ENCODE measurements at places on chromosomes 6 and 20.

GRCh38 chr20:57708694-57709673, 831 bp downstream of the PMEPA1 start:
- DNase-seq = no peak

GRCh38 chr6:15384901-15385300, 139.0 kb downstream of the JARID2 start:
- no peak for DNase-seq

DNA sequence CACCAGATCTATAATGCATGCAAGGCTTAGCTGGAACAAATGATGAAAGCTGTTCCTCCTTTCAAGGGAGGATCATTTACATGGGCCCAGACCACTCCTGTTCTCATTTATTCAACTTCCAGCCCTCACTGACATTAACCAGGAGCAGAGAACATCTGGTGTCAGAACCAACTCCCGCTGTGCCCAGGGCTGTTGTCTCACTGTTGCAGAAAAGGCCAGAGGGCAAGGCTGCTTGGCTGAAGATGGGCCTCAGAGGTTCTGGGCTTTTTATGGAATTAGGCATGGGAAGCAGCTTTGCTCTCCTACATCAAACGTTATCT, 164.2 kb downstream of the GMPR start:
- no peak for DNase-seq

- no peak for DNase-seq
Measured at GRCh38 chr6:54011277-54011648, 100.0 kb upstream of the MLIP start.

- no peak for DNase-seq
Measured at GRCh38 chr6:137136065-137136464, 37.4 kb downstream of the IL22RA2 start.

DNA sequence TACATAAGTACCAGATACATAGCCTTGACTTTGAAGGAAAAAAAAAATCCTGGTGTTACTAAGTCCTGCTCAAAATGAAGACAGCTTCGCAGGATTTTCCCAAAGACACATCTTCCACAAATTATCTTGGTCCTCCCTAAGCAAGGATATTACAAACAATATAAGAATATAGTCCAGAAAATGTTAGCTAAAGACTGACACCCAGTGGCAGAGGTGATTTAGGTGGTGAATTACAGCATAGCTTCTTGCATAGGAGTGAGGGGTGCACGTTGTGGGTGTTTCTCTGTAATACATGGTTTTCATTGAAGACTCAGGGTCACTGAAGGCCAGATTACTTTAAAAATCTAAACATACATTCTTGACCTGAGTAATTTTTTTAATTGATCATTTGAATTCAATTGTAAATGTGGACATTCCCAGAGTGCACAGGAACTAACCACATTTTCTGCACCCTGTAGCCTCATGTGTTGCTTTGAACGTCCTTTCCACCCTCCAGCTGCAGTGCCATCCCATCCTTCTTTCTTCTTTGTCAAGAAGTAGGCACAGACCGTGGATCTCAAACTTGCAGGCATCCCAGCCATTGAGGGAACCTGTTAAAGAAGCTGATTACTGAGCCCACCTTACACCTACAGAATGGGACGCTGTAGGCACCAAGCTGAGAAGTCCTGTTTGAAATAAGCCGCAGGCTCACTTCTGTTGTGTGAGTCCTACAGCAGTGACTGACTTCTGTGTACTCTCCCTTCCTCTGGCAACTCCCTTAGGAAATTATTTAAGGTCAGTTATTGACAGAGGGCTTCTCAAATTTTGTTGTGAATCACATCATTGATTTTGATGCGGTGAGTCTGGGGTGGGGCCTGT, 102.6 kb downstream of the PERP start:
- DNase-seq = no peak

GRCh38 chr6:122660296-122660695, 50.1 kb downstream of the PKIB start:
- no peak for DNase-seq

- DNase-seq = no peak
Measured at GRCh38 chr6:56821005-56821432, 133.9 kb upstream of the BEND6 start.

- no peak for DNase-seq
Measured at GRCh38 chr6:20265842-20266241, 53.6 kb upstream of the MBOAT1 start.

GRCh38 chr6:129607581-129608186, 102.3 kb downstream of the ARHGAP18 start:
- DNase-seq = no peak

DNA sequence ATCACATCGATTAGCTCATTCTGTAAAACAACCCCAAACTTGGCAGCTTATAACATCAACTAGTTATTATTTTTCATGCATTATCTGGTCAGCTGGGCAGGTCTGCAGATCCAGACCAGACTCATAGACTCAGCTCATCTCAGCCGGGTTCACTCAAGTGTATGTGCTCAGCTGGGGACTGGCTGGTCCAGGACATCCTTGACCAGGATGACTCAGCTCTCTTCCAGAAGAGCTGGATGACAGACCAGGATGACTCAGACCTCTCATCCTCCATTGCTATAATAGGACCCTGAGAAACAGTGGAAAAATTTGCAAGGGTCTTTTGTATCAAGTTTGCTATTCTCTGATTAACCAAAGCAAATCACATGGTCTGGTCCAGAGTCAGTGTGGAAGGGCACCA, 312.5 kb upstream of the PLCB4 start:
- DNase-seq = no peak

DNA sequence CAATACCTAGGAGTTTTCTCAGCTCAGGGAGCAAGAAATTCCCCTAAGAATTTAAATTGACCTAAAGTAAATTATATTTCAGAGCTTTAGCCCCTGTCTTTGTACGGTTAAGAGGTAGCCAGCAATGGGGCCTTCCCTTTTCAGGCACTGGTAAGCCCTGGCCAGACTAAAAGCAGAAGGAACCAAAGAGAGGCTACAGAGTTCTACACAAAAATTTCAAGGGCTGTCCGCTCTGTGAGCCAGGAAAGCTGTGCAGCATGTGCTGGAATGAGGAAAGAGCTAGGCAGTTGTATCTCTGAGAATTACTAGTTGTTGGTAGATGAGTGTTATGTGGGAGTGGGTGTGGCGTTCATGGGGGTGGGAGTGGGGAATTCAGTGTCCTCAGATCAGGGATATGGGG, 96.3 kb upstream of the MAFB start:
- no peak for DNase-seq

DNA sequence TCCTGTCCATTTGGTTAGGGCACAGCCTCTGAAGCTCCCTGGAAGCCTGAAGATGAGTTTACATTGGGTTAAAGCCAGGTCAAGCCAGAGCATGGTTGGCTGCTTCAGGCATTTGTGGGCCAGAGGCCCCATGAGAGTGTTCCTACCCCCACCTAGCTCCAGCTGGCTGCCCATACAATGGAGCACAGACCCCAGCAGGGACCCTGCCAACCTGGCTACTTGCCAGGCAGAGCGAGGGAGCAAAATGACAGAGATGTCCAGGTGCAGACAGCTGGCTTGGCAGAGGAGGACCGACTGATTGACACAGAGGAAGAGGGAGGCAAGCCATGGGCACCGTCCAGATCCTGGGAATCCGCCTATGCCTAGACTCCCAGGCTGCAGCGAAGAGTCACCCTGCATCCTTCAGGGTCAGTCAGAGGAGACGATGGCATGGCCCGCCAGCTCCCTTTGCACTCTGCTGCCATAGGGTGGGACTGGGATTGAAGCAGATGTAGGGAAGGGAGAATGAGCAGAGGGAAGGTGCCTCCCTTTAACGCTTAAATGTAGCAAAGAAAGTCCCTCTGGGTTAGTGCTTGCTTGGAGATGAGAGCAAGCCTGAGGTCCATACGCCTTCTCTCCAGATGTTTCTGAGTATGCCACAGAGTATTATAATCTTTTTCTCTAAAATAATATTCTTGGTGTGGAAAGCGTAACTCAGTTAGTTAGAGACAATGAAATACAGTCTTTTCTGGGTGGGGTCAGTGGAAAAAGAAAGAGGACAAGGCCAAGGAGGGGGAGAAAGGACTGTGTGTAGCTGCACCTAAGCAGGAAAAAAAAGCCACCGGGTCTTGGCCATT, 77.6 kb upstream of the FYN start:
- DNase-seq = no peak

GRCh38 chr6:39614393-39614950, 110.7 kb downstream of the KIF6 start:
- DNase-seq = no peak

DNA sequence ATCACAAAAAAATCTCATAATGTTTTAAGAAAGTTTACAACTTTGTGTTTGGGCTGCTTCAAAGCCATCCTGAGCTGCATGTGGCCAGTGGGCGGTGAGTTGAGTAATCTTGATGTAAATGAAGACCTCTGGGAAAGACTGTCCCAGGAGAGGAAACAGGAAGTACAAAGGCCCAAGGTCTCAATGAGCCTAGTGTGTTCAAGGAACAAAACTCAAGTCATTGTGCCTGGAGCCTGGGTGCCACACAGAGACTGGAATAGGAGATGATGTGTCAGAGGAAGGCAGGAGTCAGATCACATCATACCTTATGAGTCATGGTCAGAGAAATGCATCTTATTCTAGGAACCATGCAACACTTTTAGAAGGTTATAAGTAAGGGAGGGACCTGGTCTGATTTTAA, 51.5 kb downstream of the COL19A1 start:
- DNase-seq = no peak

DNA sequence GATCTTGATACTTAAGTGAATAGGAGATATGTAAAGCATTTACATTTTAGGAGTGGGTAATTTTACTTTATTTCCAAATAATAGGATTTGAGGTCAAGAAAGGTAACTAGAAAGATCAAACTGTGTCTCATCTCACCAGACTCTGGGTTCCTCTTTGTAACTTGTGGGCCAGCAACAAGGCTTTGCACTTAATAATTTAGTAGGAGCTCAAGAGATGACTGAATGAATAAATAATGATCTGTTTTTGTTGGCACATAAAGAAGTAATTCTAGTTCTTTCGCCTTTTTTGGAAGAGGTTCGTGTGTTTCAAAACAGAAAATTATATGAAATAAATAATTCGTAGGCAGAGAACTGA, 67.4 kb upstream of the FABP7 start:
- DNase-seq = no peak

DNA sequence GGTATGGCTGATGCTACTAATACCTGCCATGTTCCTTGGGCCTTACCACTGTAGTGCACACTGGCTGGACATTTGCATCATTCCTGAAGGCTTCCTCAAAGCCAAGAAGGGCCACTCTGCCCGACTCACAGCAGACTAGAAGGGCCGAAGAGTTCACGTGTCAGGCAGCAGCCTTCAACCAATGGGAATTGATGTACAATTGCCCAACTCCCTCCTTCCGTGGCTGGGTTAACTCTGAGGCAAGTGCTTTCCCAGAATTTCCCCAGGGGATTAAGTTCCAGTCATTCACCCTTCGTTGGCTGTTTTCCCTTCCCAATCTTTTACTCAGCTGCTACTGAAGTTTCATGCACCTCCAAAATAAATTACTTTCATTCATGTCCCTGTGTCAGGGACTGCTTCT, 29.8 kb downstream of the PSMB9 start:
- DNase-seq = no peak

DNA sequence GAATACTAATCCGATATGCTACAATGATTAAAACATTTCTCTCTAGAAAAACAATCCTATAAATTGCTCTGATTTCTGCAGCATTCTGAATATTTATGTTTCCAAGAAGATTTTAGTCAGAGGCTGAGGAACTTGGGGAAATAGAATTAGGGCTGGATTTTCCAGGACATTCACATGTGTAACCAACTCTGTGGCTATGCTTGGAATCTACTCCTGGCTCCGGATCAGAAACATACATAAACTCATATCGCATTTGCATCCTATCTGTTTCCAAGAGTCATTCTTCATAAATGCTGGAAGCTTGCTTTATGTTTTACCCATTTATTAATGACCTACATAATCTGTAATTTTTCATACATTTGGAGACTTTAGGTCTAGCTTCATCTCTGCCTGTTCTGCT, 459.9 kb upstream of the MARCKS start:
- DNase-seq = no peak

DNA sequence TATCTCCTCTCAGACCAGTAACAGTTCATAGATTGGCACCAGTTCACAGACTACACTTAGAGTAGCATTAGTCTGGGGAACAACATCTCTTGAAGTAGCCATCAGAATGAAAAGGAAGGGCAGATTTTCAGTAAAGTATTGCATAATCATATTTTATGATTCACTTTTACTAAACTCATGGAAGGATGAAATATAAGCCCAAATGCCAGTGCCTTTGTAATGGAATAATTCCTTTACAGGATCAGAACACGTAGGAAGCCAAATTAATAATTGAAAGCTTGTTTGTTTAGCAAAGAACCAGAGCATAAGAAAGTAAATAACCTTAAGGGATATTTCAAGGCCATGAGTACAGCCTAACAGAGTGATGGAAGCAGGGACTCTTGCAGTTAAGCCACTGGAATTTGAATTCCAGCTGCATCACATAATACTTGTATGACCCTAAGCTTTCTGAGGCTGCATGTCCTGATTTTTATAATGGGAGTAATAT, 11.4 kb upstream of the LOC128125822 start:
- DNase-seq = no peak

DNA sequence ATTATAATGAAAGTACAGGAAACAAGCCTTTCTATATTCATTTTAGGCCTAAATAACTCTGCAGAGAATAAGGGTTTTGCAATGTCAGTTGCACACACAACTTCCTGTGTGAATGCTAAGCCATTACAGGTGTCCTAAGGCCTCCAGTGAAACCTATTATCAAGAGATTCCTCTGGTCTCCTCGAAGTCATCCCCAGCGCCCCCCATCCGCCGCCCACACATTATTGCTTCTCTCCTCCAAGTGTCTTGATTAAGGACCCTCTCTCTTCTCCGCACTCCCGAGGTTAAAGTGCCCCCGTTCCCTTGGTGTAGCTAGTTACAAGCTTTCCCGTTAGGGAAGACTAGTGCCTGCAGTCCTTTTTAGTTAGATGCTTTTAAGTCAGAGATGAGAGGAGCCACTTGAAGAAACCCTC, 1.3 kb downstream of the HIVEP2 start:
- DNase-seq = peak; percentile 27

GRCh38 chr6:36375644-36376155, 11.8 kb downstream of the ETV7 start:
- DNase-seq = no peak

- no peak for DNase-seq
Measured at GRCh38 chr6:106977246-106977645, 2.7 kb upstream of the CD24 start.

- DNase-seq = no peak
Measured at GRCh38 chr20:31559704-31560093, 45.4 kb upstream of the ID1 start.

DNA sequence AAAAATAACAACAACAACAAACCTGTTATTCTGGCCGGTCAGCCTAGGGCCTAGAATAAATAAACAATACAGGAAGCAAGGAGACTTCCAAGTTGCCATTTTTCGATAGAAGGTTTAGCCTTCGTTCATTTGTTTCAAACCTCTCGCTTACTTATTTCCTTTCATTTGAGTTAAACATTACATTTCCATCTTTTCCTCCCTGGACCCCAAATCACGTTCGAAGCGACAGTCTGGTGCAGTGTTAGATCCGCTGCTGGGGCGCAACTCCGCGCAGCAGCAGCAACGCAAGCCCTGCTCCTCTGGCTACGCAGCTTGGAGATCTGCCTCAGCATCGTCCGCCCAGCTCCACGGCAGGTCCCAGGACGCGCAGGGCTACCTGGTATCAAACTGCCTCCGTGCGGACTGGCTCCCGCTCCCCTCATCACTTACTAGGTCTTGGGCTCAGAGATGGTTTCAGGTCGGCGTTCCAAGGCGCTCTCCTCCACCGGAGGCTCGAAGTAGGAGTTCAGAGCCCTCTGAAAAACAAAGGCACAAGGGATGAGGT, 530 bp downstream of the TDP2 start:
- DNase-seq = peak; percentile 13

GRCh38 chr6:106025655-106026054, 60.5 kb upstream of the PRDM1 start:
- no peak for DNase-seq

GRCh38 chr20:58219342-58219700, 9.1 kb downstream of the ANKRD60 start:
- no peak for DNase-seq

All from activated T-helper 1 cell treated with anti-CD3 and anti-CD28 coated beads, Interleukin-2, amount 50 U/mL, for 16 hours (primary cell).